MM.1S (cell line): ENCODE measurements at places on chromosomes 5 and 9.

- H3K27me3 ChIP-seq: no peaks in the 10 kb centered on the region
- no peak overlapping the region for H3K4me3 ChIP-seq
- no peak for DNase-seq
- no peaks in the 10 kb centered on the region for H3K36me3 ChIP-seq
Observed at GRCh38 chr9:81676395-81676794, 13.0 kb downstream of the TLE1 start.

- no peaks in the 10 kb centered on the region for H3K36me3 ChIP-seq
- no peaks in the 10 kb centered on the region for H3K27me3 ChIP-seq
- no peak for DNase-seq
- no peak overlapping the region for H3K27ac ChIP-seq
- H3K4me3 ChIP-seq: no peak overlapping the region
Observed at GRCh38 chr5:108935611-108936010, 187.9 kb downstream of the FER start.

GRCh38 chr5:133225671-133226152 is 173.9 kb downstream of the HSPA4 start:
- no peak for DNase-seq
- no peaks in the 10 kb centered on the region for H3K36me3 ChIP-seq
- H3K27ac ChIP-seq: no peak overlapping the region
- no peaks in the 10 kb centered on the region for H3K27me3 ChIP-seq
- no peaks in the 10 kb centered on the region for H3K4me1 ChIP-seq

- H3K36me3 ChIP-seq: no peaks in the 10 kb centered on the region
- H3K27ac ChIP-seq: no peak overlapping the region
- no peaks in the 10 kb centered on the region for H3K4me1 ChIP-seq
- no peaks in the 10 kb centered on the region for H3K27me3 ChIP-seq
- DNase-seq: no peak
Observed at GRCh38 chr5:96968074-96968473, 32.2 kb downstream of the LNPEP start.

DNA sequence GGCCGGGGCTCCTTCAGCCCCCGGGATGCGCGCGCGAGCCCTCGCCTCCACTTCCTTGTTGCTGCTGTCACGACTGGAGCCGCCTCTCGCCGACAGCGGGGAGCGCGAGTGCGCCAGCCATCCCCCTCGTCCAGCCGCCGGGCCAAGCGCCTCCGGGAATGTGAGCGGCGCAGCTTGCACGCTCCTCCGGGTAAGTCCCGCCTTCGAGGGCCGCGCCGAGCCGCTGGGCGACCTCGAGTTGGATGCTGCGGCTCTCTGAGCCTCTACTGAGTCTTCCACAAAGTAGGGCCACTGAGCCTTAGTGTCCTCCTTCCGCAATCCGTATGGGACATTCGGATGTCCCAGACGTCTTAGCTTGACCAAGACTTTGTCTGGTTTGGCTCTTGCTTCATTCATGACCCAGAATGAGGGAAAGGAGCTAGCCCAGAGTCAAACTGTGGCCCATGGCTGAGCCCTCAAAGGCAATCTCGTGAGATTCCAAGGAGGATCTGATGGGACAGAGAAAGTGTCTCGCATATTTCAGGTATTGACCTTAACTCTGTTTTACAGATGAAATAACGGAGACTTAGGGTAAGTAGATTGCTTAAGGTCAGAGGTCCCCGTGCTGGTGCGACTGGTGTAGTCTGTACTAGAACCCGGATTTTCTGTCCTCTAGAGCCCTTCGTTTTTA is 586 bp downstream of the HMGXB3 start:
- H3K27me3 ChIP-seq: no peaks in the 10 kb centered on the region
- peak overlapping the region; percentile 84 for H3K27ac ChIP-seq
- DNase-seq: peak; percentile 39
- H3K36me3 ChIP-seq: peaks cover 1% of the 10 kb centered on the region; the same call in 1 of the 2 replicates

- no peak overlapping the region for H3K4me3 ChIP-seq
- H3K4me1 ChIP-seq: no peaks in the 10 kb centered on the region
- no peaks in the 10 kb centered on the region for H3K27me3 ChIP-seq
- no peak for DNase-seq
Observed at GRCh38 chr5:40991168-40991980, 79.8 kb downstream of the MROH2B start.

DNA sequence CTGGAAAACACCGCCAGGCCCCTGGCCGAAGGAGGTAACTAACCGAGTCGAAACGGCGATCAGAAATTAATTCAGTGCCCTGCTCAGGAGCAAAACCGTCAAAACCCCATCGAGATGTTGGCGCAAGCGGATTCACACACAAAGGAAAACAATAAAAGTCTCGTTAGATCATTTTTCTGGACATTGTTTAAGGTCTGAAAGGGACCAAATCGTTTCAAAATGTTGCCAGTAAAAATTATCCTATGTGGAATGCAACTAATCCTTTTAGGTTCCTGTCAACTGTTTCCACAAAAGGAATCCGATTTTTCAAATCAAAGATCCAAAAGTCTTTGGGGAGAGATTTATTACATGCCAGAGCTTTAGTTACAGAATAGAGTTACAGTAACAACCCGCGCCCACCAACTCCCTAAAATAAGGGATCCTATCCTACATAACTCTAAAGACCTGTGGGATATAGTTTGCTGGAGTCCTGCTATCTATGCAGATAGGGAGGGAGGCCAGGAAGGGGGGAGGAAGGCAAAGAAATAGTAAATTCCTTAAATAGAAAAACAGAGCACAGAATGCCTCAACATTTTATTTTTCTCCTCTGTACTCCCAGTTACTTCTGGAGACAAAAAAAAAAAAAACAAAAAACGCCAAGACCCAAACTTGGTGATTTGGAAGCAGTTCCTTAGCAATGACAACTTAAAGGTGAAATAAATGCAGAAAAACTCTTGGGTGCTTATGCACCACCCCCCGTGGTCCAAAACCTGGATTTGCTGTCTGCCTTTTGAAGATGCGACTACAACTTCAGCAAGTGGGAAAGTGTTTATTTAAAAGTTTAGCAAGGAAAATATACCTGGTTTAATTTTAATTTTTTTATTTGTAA is 10.6 kb downstream of the FOXD1 start:
- H3K36me3 ChIP-seq: no peaks in the 10 kb centered on the region
- H3K27me3 ChIP-seq: no peaks in the 10 kb centered on the region
- no peaks in the 10 kb centered on the region for H3K4me1 ChIP-seq

DNA sequence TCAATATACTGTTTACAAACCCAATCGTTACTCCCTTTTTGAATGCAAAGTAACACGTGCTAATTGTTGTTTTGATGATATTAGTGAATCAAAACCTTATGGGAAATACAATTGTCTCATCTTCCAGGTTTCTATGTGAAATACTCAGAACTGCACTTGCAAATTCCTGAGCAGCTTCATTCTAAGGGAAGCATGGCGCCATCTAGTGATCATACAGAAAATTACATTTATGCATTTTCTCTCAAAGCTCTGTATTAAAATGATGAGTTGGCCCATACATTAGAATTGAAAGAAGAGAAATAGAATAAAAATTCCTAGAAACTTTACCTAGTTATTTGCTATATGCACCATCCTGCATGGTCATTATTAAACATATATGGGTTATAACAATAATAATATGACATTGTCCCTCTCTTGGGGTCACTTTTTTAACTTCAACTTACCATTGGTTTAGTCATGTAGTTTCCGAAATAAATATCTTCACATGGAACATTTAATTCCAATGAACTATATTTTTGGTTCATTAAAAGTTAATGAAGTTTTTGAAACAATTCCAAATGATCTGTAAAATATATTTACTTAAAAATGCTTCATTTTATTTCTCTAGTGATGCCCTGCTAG is 220.0 kb downstream of the PDE4D start:
- DNase-seq: peak; percentile 73
- no peaks in the 10 kb centered on the region for H3K27me3 ChIP-seq
- H3K36me3 ChIP-seq: no peaks in the 10 kb centered on the region
- no peak overlapping the region for H3K4me3 ChIP-seq
